ENCODE measurements at places on chromosomes 2 and 18.

- no peak for DNase-seq
Measured at GRCh38 chr18:45541421-45541820, 73.9 kb upstream of the SLC14A2 start.

DNA sequence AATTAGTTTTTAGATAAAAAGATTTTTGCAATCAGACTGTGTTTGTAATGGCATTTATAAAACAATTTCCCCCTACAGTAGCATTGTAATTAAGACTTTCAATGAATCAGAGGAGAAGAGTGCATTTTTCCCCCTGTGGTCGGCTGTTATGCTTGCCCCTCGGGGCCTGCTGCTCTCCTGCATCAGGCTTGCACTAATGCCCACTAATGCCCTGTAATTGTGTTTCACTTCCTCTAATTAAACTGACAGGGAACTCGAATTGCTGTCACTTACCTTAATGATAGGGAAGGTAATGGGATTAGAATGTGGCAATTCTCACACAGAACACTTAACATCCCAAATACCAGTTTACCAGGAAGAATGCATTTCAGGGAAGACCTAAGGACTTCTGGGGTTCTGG is 61.2 kb upstream of the LRRTM1 start:
- DNase-seq: no peak

DNA sequence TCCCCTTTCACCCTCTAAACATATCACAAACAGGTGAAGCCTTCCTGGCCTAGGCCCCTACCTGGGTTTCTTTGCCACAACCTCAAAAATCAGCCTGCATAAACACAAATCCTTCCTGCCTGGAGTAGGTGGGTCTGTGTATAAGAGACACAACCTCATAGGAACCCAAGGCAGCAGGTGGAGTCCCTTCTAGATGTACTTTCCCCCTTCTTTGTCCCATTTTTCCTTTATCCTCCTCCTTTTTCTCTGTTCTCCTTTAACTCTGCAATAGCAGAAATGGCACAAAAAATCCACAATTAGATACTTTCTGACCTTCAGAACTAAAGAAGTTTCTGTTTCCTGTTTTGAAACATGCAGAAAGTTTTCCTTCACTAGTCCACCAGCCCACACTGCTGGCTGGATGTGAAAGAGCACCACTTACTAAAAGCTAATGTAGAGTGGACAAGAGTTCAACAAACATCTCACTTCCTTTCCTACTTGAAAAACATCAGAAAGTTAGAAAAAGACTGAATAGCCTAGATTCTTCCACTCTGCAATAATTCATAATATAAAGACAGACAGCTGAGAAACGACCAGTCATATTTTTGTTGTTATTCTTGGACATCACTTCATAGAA is 11.2 kb downstream of the SLC40A1 start:
- DNase-seq: no peak

GRCh38 chr18:68150961-68151360 is 563.9 kb downstream of the TMX3 start:
- no peak for DNase-seq

DNA sequence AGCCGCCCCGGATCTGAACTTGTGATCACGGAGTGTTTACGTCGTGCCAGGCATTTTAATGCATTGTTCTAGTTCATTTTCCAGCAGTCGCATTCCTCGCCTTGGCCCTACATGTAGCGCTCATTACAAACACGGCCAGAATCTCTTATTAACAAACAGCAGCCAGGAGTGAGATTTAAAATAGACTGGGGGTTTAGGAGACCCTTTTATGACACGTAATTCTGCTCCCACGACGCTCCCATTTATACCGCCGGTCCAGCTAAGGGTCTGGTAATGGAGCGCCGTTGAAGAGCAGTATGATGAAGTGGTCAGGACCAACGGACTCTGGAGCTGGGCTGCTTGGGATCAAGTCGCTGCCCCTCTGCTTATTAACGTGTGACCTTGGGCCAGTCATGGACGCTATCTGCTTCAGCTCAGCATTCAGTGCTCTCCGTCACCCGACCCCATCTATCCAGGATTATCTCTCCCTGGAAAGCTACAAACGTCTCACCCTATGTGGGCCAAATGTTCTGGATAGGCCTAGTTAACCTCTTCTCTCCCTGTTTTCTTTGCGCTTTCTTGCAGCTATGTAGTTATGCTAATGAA is 745 bp downstream of the MSH2 start:
- DNase-seq: no peak

- DNase-seq: no peak
Measured at GRCh38 chr2:108980076-108980475, 8.9 kb downstream of the EDAR start.

DNA sequence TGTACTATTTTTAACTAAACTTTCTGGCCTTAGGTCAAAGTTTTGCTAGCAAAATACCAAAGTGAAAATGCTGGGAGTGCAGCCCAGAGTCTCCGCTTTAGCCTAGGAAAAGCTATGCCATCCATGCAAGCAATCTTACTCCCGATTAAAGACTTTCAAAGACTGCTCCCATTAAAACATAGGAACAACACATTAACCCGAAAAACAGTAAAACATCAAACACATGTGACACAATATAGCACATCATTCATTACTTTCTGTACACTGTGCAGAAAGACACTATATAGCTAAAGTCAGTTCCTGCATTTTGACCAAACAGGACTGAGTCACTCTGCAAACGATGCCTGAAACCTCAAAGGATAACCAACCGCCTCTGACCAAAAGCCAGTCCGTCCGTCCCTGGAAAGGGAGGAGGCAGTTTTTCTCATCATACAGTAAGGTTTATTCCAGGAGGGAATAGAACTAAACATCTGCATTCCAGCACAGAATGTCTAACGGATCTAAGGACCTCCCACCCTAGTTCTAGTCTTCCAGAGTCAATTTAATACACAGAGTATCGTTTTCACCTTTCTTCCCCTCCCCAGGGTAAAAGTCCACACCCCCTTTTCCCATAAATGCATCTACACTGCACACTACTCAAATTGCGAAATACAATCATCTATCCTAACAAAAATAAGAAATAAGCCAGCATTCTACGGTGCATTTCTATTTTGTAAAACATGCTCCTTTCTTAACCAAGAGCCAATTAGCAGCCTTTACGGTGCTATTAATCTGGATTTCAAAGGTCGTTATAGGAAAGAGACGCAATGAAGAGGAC is 1.7 kb downstream of the ROCK2 start:
- DNase-seq: no peak

DNA sequence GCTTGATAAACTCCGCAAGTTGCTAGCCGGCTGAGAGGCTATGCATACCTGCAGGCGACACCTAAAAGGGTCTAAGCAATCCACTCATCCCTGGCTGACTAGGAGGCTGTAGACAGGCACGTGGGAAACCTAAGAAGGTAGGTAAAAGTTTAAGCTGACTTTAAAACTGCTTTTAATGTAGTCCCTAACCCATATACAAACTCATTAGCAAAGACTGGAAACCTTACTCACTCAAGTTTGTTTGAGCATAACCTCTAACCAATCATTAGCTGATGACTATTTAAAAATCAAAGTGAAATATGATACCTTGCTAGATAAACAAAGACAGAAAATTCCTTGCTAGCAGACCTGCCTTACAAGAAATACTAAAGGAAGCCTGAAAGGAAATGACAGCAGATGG is 106.4 kb downstream of the EXOC6B start:
- DNase-seq: no peak

Measured in KG1 (cell line).